ENCODE measurements at places on chromosomes 5 and 9.

DNA sequence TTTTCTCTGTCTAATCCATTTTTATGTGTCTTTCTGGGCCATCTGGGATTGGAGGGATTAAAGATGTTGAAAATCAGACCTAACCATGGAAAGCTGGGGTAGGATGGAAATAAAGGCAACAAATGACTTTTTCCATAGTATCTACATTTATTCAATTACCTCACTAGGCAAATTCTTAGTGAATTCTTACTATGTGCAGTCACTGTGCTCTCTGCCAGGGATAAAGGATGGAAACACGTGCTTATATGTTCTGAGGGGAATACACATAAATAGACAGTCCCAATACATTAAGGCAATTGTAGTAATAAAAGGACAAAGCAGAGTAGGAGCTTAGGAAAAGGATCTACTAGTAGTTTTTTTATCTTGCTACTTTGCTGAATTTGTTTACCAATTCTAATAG lies 214.2 kb downstream of the PRR16 start:
- DNase-seq, result no peak

GRCh38 chr9:127360829-127361228 lies 36.1 kb upstream of the SLC2A8 start:
- peak; percentile 32 for DNase-seq

DNA sequence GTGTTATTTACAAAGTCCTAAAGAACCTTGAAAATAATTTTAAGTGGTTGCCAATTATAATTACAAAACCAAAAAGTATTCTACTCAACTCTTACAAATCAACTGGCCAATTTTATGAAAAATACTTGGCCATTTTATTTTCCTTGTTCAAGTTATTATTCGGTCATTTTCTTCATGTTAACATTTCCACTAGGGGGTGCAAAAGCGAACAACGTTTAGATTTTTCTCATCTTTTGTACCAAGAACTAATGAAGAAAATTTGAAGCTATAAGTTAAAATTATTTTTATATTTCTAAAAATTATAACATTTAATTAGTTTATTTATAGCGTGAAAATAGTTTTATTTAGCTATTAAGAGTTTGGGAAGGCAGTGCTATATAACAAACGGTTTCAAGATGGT lies 1453.3 kb downstream of the MAT2B start:
- DNase-seq, result no peak

DNA sequence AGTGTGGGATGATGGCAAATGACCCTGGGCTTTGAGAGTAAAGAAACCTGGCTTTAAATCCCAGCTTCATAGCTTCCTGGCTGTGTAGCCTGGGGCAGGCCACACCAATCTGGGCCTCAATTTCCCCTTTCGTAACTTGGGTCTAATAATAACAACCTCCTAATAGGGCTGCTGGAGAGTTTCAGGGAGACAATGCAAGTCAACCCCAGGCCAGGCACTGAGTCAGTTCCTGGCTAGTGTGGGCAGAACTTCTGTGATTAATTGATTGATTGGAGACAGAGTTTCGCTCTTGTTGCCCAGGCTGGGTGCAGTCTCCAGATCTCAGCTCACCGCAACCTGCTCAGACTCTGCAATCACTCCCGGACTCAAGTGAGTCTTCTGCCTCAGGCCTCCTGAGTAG lies 3.3 kb upstream of the SH2D3C start:
- no peak for DNase-seq

DNA sequence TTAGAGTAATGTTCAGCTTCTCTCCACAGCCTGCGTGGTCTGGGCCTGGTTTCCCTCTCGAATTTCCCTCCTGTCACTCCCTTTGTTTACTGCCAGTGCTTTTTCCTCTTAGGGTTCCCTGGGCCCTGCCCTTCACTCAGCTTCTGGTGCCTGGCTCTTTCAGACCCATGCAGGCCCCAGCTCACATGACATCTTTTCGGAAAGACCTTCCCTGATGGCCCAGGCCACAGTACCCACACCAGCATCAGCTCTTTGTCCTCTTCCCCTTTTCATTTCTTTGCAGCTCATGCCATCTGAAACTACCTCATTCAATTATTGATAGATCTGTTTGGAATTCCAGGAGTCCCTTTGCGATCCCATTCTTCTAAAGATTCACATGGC lies 68.1 kb upstream of the ABL1 start:
- no peak for DNase-seq

GRCh38 chr9:137429974-137430722 lies 7.0 kb downstream of the NOXA1 start:
- DNase-seq, result no peak

- DNase-seq, result no peak
These were observed 12.5 kb upstream of the SSBP2 start for GRCh38 chr5:81763294-81763928.

Measured in HTR-8/SVneo (cell line).